ENCODE measurements at places on chromosomes 2 and 18.

- peak; percentile 44 for DNase-seq
Measured at GRCh38 chr18:67216846-67217245, 299.7 kb downstream of the DSEL start.

GRCh38 chr2:193806088-193806774 lies 1611.5 kb upstream of the TMEFF2 start:
- no peak for DNase-seq

DNA sequence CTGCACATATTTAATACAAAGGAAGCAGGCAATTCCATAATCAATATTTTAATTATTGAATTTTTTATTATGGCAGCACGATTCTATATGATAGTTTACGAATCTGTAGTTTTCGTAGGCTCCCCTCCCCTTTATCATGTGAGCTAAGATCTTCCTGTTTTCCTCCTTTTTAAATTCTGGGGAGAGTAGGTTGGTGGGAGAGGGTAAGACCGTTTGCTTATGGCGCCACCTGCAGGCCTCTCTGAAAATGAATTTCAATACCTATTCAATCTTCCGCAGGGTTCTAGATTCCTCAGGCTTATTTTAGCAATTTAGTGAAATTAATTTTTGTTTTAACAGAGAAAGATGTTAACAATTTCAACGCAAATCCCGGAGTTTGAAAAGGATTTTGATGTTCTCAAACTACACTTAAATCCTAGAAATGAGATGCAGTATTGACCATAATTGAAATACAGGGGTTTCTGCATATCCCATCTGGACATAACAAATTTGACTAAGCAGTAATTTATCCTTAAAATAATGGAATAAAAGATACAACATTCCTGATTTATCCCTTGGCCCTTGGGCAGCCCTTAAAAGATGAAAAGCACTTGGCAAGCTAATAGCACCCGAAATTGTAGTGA lies 12.8 kb upstream of the GBX2 start:
- peak; percentile 79 for DNase-seq

GRCh38 chr2:3827673-3828575 lies 124.5 kb downstream of the DCDC2C start:
- peak; percentile 38 for DNase-seq
